ENCODE measurements at places on chromosomes 7 and 10.

GRCh38 chr7:85177316-85177715 is 9.5 kb downstream of the SEMA3D start:
- DNase-seq = no peak

DNA sequence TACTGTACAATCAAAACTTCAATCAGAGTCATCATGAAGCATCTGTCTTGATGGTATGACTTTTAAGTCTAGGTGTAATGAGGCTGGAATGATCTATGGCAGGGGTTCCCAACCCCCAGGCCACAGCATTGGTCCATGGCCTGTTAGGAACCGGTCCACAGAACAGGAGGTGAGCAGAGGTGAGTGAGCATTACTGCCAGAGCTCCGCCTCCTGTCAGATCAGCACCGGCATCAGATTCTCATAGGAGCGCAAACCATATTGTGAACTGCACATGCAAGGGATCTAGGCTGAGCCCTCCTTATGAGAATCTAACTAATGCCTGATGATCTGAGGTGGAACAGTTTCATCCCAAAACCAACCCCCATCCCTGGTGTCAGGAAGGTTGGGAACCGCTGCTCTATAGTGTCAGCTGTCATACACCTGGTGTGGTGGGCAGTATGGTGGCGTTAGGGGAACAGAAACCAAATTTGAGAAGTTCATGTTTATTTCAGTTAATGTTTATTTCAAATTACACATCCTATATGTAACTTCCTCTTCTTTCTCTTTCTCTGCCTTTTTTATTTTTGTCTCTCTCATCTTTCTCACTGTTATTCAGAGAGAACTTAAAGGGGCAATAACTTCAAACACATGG is 432.6 kb downstream of the TNS3 start:
- no peak for DNase-seq

- DNase-seq = no peak
Measured at GRCh38 chr10:35720366-35720765, 78.3 kb upstream of the FZD8 start.

DNA sequence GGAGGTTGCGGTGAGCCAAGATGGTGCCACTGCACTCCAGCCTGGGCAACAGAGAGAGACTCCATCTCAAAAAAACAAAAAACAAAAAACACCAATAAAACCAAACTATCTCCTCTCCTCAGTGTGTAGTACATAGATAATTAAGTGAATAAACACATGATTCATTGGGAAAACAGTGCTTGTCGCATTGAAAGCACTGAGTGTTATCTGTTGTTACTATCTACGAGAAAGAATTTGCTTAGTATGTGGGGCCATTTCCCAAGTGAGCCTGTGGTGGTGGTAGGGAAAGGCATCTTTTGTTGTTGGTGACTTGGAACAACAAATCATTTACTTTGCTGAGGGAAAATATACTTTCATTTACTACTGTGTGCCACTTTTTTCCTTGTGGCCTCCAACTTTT is 42.6 kb downstream of the RSBN1L start:
- no peak for DNase-seq

GRCh38 chr10:71427246-71427645 is 30.5 kb downstream of the CDH23 start:
- no peak for DNase-seq

DNA sequence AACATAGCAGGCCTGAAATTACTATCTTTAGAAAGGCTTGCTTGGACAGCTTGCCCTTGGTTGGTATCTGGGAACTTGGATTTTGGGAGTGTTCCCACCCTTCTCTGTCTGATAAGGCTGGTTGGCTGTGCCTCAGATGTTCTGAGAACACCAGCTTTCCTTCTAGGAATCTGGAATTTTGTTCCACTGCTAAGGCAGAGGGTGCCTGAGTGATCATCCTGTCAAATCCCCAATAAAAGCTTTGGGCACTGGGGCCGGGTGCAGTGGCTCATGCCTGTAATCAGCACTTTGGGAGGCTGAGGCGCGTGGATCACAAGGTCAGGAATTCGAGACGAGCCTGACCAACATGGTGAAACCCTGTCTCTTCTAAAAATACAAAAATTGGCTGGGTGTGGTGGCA is 5.0 kb downstream of the TRUB1 start:
- no peak for DNase-seq

DNA sequence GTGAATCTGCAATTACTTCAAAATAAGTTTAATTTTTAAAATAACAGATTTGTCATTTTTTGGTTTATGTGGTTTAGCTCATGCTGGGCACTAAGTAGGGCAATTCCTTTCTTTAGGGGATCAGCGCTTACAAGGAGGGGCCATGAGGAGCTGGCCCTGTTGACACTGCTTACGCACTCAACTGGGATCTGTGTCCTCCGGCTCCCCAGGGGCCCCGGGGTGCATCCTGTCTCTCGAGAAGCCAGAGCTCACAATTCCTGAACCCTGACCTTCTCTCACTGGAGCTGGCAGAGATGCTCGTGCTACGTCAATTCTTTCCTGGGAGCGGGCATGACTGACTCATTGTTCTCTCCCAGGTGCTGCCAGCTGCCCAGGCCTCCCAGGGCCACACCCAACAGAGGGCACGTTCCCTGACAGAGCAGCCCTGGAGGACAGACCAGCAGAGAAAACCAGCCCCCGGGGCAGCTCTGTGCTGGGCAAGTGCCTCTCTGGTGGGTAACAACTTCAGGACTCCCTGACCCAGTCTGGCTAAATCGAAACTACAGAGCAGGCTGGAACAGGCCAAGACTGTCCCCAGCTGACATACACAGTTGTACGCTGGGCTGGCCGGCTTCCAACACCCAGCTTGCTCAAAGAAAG is 36.8 kb downstream of the CTBP2 start:
- no peak for DNase-seq

- DNase-seq = no peak
Measured at GRCh38 chr10:86234541-86235270, 131.9 kb downstream of the GRID1 start.

GRCh38 chr10:80771285-80771684 is 233.6 kb downstream of the SH2D4B start:
- DNase-seq = no peak

DNA sequence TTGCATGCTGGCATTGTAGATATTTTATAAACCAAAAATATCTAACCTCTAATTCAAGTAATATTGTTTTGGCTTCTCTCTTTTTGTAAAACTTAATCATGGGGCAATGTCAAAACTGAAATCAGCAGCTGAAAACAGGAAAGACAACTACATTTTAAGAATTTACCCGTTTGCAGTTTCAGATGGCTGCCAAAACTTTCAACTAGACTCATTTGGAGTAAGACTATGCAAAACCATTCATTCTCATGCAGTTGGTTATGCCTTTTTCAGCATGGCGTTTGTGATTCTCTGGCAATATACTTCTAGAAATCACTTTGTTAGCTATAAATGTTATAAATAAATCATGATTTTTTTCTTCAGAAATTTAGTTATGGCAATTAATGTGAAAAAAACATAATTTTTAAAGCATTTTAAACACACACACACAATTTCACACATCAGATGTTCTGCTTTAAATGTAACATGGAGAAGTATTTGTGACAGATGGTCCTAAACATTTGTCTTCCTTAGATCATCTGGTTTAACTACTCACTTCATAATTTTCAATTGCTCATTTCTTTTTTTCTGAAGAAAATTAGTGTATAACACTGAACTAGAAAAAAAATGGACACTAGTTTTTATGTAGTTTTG is 116.4 kb downstream of the ITGB8 start:
- DNase-seq = no peak

GRCh38 chr7:101747879-101748345 is 69.5 kb upstream of the CUX1 start:
- no peak for DNase-seq

DNA sequence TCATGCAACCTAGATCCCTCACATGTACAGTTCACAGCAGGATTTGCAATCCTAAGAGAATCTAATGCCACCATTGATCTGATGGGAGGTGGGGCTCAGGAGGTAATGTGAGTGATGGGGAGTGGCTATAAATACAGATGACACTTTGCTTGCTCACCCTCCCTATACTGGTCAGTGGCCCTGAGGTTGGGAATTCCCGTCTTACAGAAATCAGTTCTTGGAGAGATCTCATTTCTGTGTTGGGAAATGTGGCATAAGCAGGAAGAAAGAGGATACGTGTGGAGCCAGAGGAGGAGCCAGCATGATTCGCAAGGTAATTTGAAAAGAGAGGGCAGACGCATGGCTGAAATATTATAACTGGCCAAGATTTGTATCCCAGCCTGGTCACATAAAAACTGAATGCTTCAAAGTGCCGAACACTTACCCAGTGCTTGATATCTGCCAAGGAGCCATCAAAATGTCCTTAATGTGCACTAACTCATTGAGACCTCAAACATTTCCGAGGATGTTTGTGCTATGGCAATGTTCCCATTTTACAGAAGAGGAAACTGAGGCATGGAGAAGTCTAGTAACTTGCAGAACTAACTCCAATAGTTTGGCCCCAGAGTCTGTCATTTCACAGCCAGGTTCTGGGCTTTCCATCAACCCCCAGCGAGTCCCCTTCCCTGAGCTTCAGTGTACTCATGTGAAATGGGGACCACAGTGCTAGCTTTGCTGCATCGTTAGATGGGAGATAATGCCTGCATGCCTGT is 5.5 kb upstream of the IKZF1 start:
- no peak for DNase-seq

GRCh38 chr10:67864607-67865371 is 19.7 kb upstream of the SIRT1 start:
- no peak for DNase-seq

DNA sequence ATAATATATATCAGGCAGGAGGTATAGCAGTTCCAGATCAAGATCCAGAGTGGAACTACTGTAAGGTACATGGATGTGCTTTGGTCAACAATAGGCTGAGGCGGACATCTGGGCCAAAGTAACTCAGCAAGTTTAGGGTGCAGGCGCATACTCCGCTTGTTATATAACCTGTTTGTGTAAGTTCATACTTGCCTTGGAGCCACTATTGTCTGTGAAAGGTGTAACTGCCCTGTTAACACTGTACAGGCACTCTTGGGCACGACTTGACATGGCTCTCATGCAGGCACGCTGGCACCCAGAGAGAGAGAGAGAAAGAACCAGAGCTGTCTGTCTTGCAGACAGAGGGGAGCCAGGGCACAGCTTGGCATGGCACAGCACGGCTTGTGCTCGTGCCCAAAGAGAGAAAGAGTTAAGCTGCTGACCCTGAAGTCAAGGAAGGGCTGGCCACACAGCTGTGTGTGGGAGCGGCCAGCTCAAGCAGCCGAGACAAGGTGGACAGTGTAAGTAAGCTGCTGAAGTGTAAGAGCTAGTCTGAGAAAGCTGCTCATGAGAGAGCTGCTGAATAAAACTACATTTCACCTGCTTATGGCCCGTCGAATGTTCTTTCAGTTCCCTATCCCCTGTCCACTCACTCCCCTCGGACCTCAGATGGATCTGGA is 47.8 kb upstream of the KAT6B start:
- DNase-seq = no peak

GRCh38 chr10:24882047-24882698 is 70.2 kb downstream of the PRTFDC1 start:
- no peak for DNase-seq

- no peak for DNase-seq
Measured at GRCh38 chr10:11035301-11035991, 17.8 kb downstream of the CELF2 start.

- DNase-seq = no peak
Measured at GRCh38 chr10:43817368-43817767, 168.7 kb upstream of the ZNF32 start.

GRCh38 chr10:129849452-129849750 is 114.7 kb downstream of the EBF3 start:
- no peak for DNase-seq

DNA sequence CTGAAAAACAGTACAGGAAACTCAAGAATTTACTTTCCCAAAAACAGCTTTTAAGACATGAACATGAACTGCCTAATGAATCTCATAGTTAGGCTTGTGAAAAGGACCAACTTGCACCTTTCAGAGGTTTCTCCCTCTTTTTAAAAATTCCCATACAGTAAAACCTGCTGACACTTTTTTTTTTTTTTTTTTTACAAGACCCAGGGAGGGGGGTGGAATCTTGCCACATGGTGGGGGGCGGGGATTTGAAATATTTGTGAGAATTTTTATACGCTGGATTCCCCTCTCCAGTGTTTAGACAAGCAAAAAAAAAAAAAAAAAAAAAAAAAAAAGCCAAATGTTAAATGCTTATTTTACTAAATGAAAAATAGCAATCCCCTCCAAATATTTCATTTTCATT is 57.4 kb downstream of the HIBADH start:
- DNase-seq = no peak

DNA sequence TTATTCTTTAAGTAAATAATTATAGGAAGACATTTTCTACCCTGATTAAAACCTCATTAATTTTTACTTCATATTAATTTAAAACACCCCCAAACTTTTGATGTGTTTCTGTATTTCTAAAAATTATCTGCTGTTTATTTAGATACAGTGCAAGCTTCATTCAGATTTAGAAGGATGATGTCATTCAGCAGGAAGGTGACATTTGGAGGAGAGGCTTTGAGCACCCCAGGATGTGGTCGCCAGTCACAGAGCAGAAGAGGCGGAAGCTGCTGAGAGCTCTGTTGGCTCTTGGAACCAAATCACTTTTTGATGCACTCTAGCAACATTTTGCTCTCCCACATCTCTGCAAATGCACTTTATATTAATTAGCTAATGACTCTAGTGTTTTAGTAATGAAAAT is 233.9 kb upstream of the CACNA2D1 start:
- no peak for DNase-seq

DNA sequence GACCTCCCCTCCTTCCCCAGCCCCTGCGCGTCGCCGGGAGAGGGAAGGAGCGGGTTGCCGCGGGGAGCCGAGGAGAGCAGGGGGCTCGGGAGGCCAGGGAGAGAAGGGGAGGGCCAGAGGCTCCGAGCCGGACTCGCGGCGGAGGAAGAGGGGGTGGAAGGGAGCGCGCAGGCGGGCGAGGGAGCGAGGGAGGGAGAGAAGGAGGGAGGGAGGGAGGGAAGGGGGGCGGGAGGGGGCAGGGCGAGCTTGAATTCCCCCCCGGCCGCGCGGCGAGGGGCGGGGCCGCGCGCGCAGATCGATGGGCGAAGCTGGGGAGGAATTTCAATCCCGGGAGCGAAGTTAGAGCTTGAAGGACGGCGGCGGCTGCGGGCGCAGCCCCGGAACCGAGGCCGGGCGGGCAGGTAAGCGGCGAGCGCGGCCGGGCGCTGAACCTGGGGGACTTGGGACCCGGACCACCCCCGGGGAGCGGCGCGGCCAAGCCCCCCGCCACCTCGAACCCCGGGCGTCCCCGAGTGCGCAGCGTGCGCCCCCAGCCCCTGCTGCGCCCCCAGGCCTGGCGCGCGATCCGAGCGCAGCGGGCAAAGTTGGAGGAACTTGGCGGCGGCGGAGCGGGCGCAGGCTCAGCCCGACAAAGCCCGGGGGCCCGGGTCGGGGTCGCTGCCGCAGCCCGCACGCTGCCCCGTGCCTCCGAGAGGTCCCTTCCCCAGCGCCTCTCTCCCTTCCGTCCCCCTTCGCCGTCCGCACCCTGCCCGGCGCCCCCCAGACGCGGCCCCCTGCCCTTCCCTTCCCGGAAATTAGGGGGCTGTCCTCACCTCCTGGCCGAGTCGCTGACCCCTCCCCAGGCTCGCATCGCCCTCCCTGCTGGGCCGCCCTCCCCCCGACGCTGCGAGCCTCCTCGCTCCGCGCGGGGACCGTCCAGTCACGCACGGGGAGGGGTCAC is at the start of gene ELFN1:
Gene ELFN1 (plus strand): TSS at position 324 of the 940 bp plus-strand sequence. CDS start 74,320 bp downstream, outside the sequence.
- DNase-seq = no peak
